Right ventricle myocardium superior (tissue), 1 donor: ENCODE measurements at places on chromosomes 12 and 14. TPM values are rescaled to one million over a fixed set of nuclear protein-coding genes. Genes with fewer than 3 reads are reported as not detected.
A peak's percentile ranks its signal among the peaks of the same experiment; 100 is the strongest.

STON2 gene
- 12.0 TPM for total RNA-seq

PKP2 gene
- total RNA-seq: 400 TPM

KNTC1 gene
- 2.3 TPM for total RNA-seq

RIMBP2 gene
- not detected for total RNA-seq

DIO2 gene
- 2.8 TPM for total RNA-seq

RD3L gene
- total RNA-seq: 26.4 TPM

GPR137C gene
- total RNA-seq: 0.65 TPM

CCDC184 gene
- 0.97 TPM for total RNA-seq

PHETA1 gene
- total RNA-seq: 35.1 TPM

TEX52 gene
- total RNA-seq: not detected

- DNase-seq: no peak
Observed at GRCh38 chr14:72851635-72852034, 42.3 kb downstream of the DPF3 start.

- DNase-seq: no peak
Observed at GRCh38 chr14:95255487-95255886, 64.2 kb downstream of the CLMN start.

- DNase-seq: no peak
Observed at GRCh38 chr12:53564941-53565340, 57.7 kb upstream of the NPFF start.

DNA sequence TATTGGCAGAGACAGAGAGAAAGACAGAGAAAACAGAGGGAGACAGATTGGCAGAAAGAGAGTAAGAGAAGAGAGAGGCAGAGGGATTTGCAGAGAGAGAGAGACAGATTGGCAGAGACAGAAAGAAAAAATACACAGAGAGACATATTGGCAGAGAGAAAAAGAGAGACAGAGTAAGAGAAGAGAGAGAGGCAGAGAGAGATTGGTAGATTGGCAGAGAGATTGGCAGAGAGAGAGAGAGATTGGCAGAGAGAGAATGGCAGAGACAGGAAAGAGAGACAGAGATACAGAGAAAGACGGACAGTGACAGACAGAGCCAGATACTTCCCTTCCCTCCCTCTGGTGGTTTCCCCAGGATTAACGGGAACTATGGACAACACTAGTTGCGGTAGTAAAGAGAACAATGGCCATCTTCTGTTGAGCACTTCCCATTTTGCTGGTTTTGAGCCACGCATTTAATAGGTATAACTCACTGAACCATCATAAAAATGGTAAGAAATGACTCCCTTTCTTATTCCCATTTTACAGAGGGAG, 2.6 kb upstream of the NOS1 start:
- no peak for DNase-seq

DNA sequence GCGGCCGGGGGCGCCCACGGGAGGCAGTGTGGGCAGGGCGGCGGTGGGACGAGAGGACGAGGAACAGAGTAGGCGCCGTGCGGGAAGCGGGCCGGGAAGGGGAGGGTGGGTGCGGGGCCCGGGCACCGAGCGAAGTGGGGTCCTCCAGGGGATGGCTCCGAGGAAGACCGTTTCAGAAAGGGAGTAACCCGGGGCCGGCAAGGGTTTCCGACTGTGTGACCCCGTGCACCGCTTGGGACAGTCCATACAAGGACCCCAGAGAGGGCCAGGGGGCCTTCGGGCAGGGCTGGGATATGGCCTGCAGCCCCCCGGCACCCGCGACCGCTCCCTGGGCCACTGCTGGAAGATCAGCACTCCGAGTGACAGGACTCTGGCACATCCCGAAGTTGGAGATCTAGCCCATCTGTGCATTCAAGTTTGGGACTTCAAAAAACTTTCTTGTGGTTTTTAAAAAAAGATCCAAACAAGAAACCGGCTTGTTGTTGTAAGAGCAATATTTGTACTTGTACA, 448 bp downstream of the TSPAN9 start:
- peak; percentile 65 for DNase-seq

- no peak for DNase-seq
Observed at GRCh38 chr12:86727160-86727559, 471.0 kb upstream of the MGAT4C start.

GRCh38 chr12:52168019-52168717, 23.6 kb downstream of the KRT80 start:
- no peak for DNase-seq

DNA sequence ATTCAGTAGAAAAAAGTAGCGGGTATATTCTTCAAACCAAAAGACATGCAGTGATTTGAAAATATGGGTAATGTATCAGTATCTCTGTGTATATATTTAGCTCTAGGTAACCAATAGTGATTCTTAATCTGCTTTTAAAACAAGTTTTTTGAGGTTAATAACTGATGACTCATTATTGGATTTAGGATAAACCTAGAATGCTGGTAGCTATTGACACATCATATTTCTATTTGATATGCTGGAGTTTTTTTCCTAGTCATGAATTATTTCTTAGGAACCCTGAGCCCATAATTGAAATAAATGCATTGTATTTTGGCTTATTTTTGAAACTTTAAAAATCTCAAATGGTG, 15.5 kb downstream of the ARF6 start:
- no peak for DNase-seq

GRCh38 chr14:74417611-74418010, 8.4 kb downstream of the SYNDIG1L start:
- no peak for DNase-seq

DNA sequence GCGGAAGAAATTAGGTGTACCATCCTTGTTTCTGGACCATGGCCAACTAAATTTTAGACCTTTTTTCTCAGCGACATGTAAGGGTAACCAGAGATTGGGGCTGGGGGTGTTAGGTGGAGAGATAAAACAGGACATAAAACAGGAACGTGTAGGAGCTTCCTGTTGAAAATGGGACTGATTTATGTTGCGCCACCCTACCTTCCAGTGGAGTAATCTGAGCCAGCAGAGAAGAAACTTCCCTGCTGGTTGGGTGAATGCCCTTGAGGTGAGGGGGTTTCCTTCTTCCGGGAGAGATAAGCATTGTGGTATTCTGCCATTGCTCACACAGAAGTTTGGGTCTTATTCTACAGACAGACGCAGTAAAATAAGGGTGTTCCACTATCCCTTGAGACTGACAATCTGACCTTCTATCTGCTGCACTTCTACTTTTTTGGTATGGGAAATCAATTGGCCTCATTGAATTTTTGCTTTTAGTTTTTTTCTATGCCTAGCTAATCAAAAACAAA, 417.6 kb downstream of the PCNX1 start:
- no peak for DNase-seq

DNA sequence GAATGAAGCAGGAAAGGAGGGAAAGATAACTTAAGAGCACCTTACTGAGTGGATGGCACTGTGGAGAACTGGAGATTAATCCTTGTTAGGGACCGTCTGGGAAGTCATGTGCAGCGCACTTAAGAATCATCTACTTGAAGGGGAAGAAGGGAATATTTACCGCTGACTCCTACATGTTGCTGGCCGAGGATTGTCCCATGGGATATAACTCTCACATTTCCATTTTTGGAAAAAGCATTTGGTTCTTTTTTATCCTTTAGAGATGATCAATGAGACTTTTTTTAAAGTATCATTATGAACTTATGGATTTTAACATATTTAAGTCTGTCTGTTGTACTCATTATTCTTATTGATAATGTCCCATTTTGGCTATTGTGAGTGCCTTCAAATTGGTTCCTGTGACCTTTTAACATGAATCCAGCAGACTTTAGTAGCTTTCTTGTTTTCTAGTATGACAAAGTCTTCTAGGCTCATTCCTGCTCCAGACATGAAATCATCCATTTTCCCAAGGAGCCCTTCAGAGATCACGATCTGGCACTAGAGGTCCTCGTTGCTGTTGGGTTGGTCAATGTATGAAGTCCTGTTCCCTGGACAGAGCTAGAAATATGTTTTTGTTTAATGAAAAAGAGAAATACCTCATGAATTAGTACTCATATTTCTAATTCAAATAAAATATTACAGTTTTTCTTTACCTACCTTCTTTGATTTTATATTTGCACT, 20.2 kb upstream of the FAM234B start:
- no peak for DNase-seq

DNA sequence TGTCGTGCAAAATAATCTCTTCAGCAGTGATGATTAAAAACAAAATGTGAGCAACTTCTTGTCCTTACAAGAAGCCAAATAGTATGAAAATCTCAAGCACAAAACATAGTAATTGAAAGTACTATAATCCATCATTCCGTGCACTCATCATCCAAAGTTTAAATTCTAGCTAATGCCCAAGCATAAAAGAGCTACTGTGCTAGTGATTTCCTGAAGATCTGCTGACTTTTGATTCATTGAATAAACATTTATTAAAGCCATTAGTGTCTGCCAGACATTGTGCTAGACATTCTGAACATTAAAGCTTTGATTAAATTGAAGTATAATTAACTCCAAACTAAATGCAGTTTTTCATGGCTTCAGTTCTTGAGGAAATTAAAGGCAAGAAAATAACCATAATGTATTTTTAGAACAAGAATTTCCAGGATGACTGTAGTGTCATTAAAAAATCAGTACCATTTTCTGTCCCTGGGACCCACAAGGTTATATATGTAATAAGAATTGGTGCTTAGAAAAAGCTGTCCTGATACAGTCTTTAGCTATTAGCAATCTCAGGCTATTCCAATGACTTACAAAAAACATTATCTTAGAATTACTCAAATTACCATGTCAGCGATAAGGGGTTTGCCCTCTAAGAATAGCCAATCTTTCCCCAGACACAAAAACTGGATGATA, 71.7 kb downstream of the CMAS start:
- DNase-seq: no peak
